ENCODE measurements at places on chromosomes 5 and 9. TPM values are rescaled to one million over a fixed set of nuclear protein-coding genes. Genes with fewer than 3 reads are reported as not detected.

NRARP gene
- 9.2 TPM for total RNA-seq

MYORG gene
- 4.9 TPM for total RNA-seq

ALDH1A1 gene
- 10.9 TPM for total RNA-seq

- no peak for DNase-seq
These were observed 701.0 kb downstream of the SEMA5A start for GRCh38 chr5:8844847-8845246.

GRCh38 chr9:34267660-34268059, 61.4 kb downstream of the KIF24 start:
- no peak for DNase-seq

Measured in mesothelial cell of epicardium (in vitro differentiated cells).